ENCODE measurements at places on chromosomes 6 and 20. TPM values are rescaled to one million over a fixed set of nuclear protein-coding genes. Genes with fewer than 3 reads are reported as not detected.

GRCh38 chr6:48764286-48765044 lies 653.5 kb upstream of the PTCHD4 start:
- no peak overlapping the region for H3K4me3 ChIP-seq
- no peak overlapping the region for H3K27ac ChIP-seq
- no peak for DNase-seq

- no peak overlapping the region for H3K27ac ChIP-seq
- H3K27me3 ChIP-seq, result no peaks in the 10 kb centered on the region
- no peaks in the 10 kb centered on the region for H3K4me1 ChIP-seq
- DNase-seq, result no peak
- no peak overlapping the region for H3K4me3 ChIP-seq
Observed at GRCh38 chr6:133415262-133415661, 174.1 kb downstream of the EYA4 start.

- DNase-seq, result no peak
- no peaks in the 10 kb centered on the region for H3K27me3 ChIP-seq
- H3K27ac ChIP-seq, result no peak overlapping the region
- no peaks in the 10 kb centered on the region for H3K4me1 ChIP-seq
- peaks cover 6% of the 10 kb centered on the region for H3K36me3 ChIP-seq
Observed at GRCh38 chr6:69416776-69417175, 380.0 kb downstream of the LMBRD1 start.

DNA sequence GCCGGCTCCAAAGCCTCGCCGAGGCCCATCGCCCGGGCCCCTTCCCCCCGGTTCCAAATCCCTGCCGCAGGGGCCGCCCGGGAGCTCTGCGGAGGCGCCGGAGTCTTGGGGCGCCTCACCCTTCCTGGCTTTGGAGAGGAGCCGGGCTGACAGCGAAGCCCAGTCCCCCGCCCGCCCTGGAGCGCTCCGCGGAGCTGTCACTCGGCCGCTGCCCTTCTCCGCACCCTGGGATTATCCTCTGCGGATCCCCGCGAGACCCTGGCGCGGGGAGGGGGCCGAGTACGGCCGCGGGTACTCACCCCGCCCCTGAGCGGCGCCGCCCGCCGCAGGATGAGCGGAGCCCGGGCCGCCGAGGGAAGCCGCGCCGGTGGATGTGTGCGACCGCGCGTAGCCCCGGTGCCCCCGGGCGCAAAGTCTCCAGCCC lies 343 bp downstream of the SNAP91 start:
- no peak overlapping the region for H3K4me3 ChIP-seq
- H3K4me1 ChIP-seq, result no peaks in the 10 kb centered on the region
- peaks cover 12% of the 10 kb centered on the region for H3K36me3 ChIP-seq
- H3K27me3 ChIP-seq, result peaks cover 22% of the 10 kb centered on the region
- no peak for DNase-seq

GRCh38 chr6:109118871-109119354 lies 23.6 kb downstream of the CEP57L1 start:
- no peak overlapping the region for H3K4me3 ChIP-seq
- DNase-seq, result no peak
- no peaks in the 10 kb centered on the region for H3K36me3 ChIP-seq
- H3K27ac ChIP-seq, result no peak overlapping the region
- H3K4me1 ChIP-seq, result peaks cover 9% of the 10 kb centered on the region
- H3K27me3 ChIP-seq, result no peaks in the 10 kb centered on the region

DNA sequence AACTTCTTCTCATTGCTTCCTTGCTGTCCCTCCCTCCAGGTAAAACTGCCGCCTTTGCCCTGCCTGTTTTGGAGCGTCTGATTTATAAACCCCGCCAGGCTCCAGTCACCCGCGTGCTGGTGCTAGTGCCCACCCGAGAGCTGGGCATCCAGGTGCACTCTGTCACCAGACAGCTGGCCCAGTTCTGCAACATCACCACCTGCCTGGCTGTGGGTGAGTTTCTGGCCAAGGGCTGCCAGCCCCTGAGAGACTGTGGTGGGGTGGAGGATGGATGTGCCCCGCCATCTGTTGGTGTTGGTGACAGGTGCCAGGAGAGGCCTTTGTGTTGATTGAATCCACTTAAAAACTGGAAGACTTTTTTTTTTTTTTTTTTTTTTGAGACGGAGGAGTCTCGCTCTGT lies 9.5 kb downstream of the DDX27 start:
- H3K4me1 ChIP-seq, result no peaks in the 10 kb centered on the region
- H3K27me3 ChIP-seq, result no peaks in the 10 kb centered on the region
- H3K4me3 ChIP-seq, result no peak overlapping the region
- peaks cover 22% of the 10 kb centered on the region for H3K36me3 ChIP-seq

- DNase-seq, result no peak
- H3K36me3 ChIP-seq, result no peaks in the 10 kb centered on the region
- no peak overlapping the region for H3K4me3 ChIP-seq
- H3K4me1 ChIP-seq, result peaks cover 26% of the 10 kb centered on the region
- no peaks in the 10 kb centered on the region for H3K27me3 ChIP-seq
- H3K27ac ChIP-seq, result no peak overlapping the region
Observed at GRCh38 chr6:20837189-20837588, 302.9 kb downstream of the CDKAL1 start.

DNA sequence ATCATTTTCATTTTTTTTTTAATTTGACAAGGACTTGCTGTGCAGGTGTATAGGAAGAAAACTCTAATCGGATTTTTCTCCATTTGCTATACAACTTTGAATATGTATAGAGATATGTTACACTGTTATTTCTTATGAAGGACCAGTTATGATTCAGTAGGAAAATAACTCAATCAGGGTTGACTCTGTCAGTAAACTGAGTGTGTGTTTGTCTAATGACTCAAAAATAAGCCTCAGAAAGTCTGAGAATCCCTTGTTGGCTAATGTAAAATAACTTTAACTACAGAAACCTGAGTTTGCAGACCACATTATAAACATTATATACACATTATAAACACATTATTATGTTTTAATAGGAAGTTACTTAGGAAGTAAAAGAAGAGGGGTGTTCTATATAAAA lies 352.6 kb downstream of the RIMS1 start:
- no peak for DNase-seq
- no peaks in the 10 kb centered on the region for H3K27me3 ChIP-seq
- no peaks in the 10 kb centered on the region for H3K4me1 ChIP-seq
- H3K27ac ChIP-seq, result no peak overlapping the region
- H3K36me3 ChIP-seq, result no peaks in the 10 kb centered on the region

- no peak overlapping the region for H3K4me3 ChIP-seq
- H3K27ac ChIP-seq, result no peak overlapping the region
- H3K27me3 ChIP-seq, result peaks cover 14% of the 10 kb centered on the region
- peaks cover 10% of the 10 kb centered on the region for H3K4me1 ChIP-seq
- peaks cover 6% of the 10 kb centered on the region for H3K36me3 ChIP-seq
Observed at GRCh38 chr20:63833776-63834490, 2.9 kb upstream of the ZBTB46 start.

The COL19A1 gene
- not detected for total RNA-seq

The CLIC5 gene
- total RNA-seq, result 0.38 TPM

The RHAG gene
- total RNA-seq, result not detected
